WTC11 (cell line): ENCODE measurements at places on chromosomes 3 and 15. TPM values are rescaled to one million over a fixed set of nuclear protein-coding genes. Genes with fewer than 3 reads are reported as not detected.

CDCP1 gene
- 13.4 to 14.6 TPM (median 13.5 TPM) in 3 replicates for total RNA-seq

- H3K36me3 ChIP-seq, result peaks cover 14% of the 10 kb centered on the region
- H3K4me1 ChIP-seq, result no peaks in the 10 kb centered on the region
- H3K4me3 ChIP-seq, result no peak overlapping the region
- DNase-seq, result no peak
- H3K27me3 ChIP-seq, result peaks cover 3% of the 10 kb centered on the region
Observed at GRCh38 chr3:15345608-15346137, 13.3 kb upstream of the SH3BP5 start.

GRCh38 chr3:101063401-101063800 is 70.2 kb upstream of the ABI3BP start:
- no peak for DNase-seq
- H3K4me1 ChIP-seq, result no peaks in the 10 kb centered on the region; the same call in 1 of the 2 replicates
- H3K27me3 ChIP-seq, result no peaks in the 10 kb centered on the region; the same call in 1 of the 2 replicates
- H3K36me3 ChIP-seq, result peaks cover 23% of the 10 kb centered on the region

GRCh38 chr3:45601156-45601555 is 6.6 kb downstream of the LIMD1 start:
- H3K27ac ChIP-seq, result no peak overlapping the region
- H3K36me3 ChIP-seq, result peaks cover 9% of the 10 kb centered on the region
- no peak for DNase-seq
- H3K27me3 ChIP-seq, result no peaks in the 10 kb centered on the region
